ENCODE measurements at places on chromosomes 12 and 14. TPM values are rescaled to one million over a fixed set of nuclear protein-coding genes. Genes with fewer than 3 reads are reported as not detected.

CLEC4E gene
- total RNA-seq: 59.4 TPM

KLRF1 gene
- total RNA-seq: 0.15 TPM

NUMB gene
- 17.7 TPM for total RNA-seq

EIF2S3B gene
- total RNA-seq: 2.6 TPM

MYH7 gene
- total RNA-seq: under 0.01 TPM

EML5 gene
- 0.55 TPM for total RNA-seq

RDH11 gene
- 165 TPM for total RNA-seq

CLEC9A gene
- total RNA-seq: not detected

TAS2R9 gene
- total RNA-seq: 0.35 TPM

PRH1 gene
- 5.9 TPM for total RNA-seq

SGPP1 gene
- total RNA-seq: 63.4 TPM

FAM186B gene
- total RNA-seq: 0.35 TPM

DNA sequence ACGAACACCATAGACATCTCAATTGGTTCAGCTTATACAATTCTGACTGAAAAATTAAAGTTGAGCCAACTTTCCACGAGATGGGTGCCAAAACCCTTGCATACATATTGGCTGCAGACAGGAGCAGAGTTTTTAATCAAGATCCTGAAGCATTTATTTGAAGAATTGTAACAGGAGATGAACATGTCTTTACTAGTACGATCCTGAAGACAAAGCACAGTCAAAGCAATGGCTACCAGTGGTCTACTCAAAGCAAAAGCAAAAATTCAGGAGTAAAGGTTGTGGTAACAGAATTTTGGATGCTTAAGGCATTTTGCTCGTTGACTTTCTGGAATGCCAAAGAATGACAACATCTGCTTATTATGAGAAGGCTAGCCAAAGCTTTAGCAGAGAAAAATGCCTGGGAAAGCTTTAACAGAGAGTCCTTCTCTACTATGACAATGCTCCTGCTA lies 20.7 kb downstream of the ZDHHC17 start:
- DNase-seq: peak; percentile 7

DNA sequence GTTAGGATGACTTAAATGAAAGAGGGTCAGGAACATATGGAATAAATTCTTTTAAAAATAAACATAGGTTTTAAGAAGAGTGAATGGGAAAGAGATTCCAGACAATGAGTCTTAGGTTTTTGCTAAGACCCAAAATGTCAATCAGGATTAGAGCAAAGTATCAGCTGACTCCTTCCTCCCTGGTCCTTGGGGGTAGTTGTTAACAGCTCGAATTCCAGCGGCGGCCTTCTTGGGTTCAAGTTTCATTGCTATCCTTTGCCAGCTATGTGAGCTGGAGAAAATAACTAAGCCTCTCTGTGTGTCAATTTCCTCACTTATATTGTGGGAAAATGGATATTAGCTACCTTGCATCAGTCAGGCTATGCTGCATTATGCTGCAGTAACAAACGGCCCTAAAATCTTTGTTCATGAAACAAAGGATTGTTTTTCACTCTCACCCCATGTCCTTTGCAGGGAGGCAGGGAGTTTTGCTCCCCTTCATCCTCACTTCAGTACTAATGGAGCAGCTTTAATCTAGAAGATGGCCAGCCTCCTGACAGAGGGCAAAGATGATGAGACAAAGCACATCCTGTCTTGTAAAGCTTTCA lies 83.8 kb upstream of the RFLNA start:
- no peak for DNase-seq

DNA sequence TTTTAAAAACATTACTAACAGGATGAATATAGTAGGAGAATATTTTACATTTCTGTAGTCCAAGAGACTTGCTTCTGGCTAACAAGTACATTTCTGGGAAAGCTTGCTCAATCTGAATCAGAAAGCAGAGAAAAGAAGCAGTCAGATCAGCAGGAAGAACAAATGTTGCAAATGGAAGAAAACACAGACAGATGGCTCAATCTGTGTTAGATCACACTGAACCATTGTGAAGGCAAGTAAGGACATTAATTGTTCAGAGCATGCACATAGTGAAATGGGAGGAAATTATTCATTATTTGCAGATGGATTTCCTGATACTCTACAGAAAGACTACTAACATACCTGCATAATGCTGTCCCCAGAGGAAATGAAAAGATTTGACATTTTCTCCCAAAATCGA lies 65.2 kb upstream of the CNOT2 start:
- no peak for DNase-seq

- peak; percentile 82 for DNase-seq
Measured at GRCh38 chr12:102567031-102567985, 86.9 kb upstream of the IGF1 start.

- DNase-seq: no peak
Measured at GRCh38 chr12:79559591-79559990, 131.2 kb downstream of the PAWR start.

DNA sequence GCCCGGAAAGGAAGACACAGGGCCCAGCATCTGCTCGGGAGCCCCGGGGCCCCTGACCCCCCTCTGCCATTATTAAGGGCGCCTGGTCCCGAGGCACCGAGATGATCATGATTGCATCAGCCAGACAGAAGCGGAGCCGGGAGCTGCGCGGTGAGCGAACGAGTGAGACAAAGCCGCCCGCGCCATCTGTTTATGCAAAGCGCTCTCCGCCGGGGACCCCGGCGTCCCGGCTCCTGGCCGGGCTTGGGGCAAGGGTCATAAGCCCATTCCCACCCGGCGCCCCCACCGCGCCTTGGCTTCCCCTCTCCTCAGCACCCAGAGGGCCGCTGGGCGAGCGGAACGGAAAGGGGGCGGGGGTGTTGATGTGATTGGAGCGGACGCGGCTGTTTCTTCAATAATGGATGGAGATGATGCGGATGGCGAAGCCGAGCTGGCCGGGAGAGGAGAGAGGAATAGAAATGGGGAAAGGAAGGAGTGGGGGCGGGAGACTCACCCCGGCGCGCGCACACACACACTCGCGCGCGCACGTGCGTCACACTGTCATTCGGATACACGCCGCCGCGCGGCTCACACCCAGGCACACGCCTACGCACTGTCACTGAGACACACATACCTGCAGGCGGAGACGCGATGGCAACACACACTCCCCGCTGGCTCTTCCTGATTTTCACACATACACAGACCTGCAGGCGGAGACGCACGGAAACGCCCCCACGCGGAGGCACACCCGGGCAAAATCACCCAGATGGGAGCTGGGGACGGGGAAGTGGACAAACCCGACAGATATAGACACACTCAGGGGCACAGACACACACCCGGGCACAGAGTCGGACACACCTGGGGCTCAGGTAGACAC lies 10.7 kb downstream of the STAC3 start:
- DNase-seq: no peak

GRCh38 chr12:81081726-81082125 lies 3.8 kb downstream of the ACSS3 start:
- DNase-seq: no peak

GRCh38 chr14:20546877-20547276 lies 14.0 kb downstream of the RNASE9 start:
- no peak for DNase-seq

- DNase-seq: peak; percentile 35
Measured at GRCh38 chr12:72365151-72365550, 93.0 kb downstream of the TRHDE start.

- no peak for DNase-seq
Measured at GRCh38 chr12:7269273-7269672, 34.6 kb upstream of the ACSM4 start.

GRCh38 chr12:54142114-54142475 lies 46.7 kb downstream of the SMUG1 start:
- peak; percentile 41 for DNase-seq

GRCh38 chr14:72715850-72716228 lies 178.1 kb downstream of the DPF3 start:
- DNase-seq: no peak

DNA sequence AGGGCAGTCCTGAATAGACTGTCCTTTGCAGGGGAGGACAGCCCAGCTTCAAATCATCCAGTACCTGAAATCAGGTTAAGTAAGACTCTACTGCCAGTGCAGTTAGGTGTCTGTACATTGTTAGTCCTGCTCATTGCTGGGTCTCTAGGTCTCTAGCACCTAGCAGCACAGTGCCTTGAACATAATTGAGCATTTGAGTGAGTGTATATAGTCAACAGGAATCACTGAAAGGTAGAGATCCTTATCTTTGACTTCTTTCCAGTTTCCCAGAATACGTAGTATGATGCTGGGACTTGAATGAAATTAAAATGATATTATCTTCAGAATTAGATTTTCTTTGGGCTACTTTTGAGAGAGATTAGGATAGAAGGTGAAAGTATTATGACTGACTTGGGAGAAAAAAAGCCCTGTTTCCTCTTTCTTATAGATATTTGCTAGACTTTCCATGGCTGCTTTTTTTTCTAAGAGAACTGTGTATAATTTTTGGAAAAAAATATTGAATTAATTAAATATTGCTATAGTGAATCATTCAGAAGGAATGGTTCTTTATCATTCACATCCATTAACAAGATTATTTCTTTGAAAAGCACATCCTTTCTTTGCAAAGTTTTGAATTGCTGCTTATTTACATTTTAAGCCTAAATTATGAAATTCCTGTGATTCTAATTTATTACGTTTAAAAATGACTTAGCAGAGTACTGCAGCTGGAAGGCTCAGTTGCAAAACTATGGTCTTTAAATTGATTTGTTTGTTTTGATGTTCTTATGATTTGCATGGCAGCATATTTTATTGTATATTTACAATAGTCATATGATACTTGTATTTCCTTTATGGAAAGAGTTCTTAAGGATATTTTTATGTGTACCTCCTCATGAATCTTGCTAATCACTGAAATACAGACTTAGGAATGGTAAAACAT lies 51.6 kb downstream of the PPP4R4 start:
- DNase-seq: no peak

DNA sequence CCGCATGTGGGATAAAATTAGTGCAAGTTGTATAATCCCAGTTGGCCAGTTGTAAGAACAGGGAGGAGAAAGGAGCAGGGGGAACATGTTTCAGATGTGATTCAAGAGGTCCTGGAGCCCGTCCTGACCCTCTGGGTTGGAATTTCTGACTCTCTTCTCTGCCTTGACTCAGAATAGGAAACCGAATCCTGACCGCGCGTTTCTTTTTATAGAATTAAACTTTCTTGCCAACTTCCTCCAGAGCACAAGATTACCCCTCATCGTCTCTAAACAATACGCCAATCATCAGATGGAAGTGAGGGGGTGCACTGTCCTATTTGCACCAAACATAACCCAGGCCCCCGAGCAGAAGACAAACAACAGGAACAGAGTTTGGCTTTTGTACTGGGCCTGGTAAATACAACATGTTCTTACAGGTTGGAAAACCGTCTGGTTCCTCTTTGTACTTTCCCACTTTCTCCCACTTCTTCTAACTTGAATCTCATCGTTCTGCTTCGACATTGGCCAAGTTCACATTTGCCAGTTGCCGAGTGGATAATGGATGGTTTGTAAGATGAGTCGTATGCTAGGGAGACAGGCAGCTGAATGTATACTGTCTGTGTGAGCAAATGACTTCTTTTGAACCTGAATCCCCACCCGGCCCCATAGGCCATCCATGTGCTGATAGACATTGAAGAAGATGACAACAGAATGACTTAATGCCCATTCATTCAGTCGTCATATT lies 42.6 kb upstream of the MED13L start:
- no peak for DNase-seq

- DNase-seq: peak; percentile 58
Measured at GRCh38 chr12:123671876-123672275, 963 bp downstream of the TCTN2 start.

DNA sequence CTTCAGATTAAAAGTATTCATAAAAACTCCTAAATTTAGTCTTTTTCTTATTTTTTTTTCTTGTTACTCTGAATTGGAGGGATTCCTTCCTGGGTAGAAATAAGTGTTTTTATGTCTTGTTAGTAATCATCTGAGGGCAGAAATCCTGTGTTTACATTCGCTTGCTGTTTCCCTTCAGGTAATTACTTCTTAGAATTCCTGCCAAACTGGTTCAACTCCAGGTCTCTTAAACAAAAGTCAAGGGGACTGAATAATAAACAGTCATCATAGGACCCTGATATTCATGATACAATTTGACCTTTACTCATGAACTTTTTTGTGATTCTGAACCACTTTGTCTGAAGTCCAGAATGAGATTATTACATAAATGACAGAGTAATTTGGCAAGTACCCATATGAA lies 843.9 kb downstream of the FLRT2 start:
- DNase-seq: no peak

DNA sequence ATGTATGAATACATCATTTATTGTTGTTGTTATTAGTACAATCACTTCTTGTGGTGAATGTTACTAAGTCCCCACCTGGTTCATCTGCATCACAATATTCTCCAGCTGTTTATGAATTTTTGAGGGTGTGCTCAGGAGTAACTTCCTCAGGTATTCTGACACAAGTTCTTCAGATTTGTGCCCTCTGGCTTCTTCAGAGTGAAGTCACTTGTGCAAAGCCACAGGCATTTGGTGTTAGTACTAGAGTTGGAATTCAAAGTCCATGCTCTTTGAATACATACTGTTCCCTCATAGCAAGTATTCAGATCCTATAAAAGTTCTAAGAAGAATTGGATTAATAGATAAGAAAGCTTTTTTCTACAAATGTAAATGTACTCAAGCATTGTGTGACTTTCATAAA lies 150.3 kb upstream of the AVPR1A start:
- DNase-seq: peak; percentile 88

- no peak for DNase-seq
Measured at GRCh38 chr14:79136071-79137044, 966.2 kb downstream of the NRXN3 start.

DNA sequence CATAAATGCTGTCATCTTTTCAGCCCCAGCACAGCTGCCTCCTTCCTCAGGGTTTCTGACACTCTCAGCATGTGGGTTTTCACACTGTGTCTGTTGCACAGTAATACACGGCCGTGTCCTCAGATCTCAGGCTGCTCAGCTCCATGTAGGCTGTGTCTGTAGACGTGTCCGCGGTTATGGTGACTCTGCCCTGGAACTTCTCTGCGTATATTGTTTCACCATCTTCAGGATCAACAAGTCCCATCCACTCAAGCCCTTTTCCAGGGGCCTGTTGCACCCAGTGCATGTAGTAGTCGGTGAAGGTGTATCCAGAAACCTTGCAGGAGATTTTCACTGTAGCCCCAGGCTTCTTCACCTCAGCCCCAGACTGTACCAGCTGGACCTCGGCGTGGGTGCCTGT lies 1210.6 kb downstream of the TMEM121 start:
- DNase-seq: no peak

DNA sequence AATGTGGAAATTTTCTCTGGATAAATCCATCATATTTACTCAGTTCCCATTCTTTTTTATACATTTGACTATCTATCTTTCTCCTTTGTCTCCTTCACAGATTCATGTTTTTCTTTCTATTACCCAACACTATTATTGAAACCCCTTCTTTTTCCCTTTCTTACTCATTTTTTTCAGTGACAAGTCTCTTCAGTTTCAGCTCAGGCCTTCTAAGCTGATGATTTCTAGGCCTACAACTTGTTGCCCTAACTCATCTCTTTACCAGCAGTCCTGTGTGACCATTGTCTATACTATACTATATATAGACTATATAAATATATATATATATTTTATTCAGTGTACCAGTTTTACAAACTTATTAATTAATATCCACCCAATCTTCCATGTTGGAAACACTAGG lies 31.8 kb downstream of the SLC16A7 start:
- no peak for DNase-seq

Measured in renal cortical epithelial cell (primary cell).